ENCODE measurements at places on chromosomes 6 and 20.

DNA sequence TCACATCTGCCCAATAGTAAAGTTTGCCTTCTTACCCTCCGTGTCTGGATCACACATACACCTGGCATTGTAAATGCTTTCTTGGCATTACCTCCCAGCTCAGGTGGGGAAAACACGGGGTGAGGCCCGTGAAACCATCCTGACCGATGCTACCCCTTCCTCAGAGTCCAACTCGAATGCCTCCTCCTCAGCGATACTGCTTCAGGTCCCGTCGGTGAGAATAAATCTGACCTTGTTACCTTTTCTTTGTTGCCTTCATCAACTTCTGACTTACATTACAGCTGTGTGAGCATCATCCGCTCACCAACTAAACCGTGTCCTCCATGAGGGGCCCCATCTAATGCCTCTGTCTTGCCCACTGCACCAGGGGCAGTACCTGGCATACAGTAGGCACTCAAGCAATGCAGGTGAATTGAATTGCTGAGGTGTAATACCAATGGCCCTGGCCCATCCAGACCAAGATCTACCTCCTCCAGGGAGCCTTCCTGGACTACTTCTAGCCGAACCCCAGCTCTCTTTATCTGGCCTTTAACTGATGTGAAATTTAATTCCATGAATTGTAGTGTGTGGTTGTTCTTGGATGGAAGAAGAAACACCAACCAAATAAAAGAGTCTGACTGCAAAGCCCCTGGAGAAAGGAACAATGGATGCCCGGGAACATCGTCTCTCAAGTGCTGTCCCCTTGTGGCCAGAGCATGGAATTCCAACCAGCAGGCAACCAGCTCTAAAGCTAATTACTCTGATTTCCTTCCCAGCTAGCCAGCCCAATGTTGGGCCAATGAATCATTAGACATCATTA lies 141.5 kb downstream of the ANKRD60 start:
- no peak for ATAC-seq

GRCh38 chr6:53282741-53283140 lies 66.0 kb downstream of the ELOVL5 start:
- ATAC-seq, result no peak

GRCh38 chr6:298233-299103 lies 6.2 kb downstream of the DUSP22 start:
- no peak for ATAC-seq

DNA sequence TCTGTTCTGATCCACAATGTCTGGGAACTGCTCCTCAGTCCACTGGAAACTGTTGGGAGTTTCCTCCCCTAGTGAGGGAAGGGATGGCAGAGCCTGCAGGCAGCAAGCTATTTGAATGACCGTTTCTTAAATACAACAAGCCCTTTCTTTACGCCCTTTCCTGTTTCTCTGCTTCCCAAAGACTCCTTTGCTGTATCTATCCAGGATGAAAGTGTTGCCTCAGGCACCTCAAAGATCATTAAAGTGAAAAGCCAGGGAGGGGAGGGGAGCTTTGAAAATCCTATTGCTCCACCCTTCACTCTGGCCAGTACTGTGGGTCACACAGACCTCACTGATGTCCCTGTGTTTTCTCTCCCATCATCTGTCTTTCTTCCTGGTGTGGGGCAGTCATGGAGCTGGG lies 213.1 kb downstream of the RNF144B start:
- ATAC-seq, result no peak

- peak; percentile 29 for ATAC-seq
Observed at GRCh38 chr20:36093025-36093803, 61.3 kb upstream of the EPB41L1 start.

GRCh38 chr6:157120534-157121232 lies 202.6 kb downstream of the TMEM242 start:
- ATAC-seq, result no peak

DNA sequence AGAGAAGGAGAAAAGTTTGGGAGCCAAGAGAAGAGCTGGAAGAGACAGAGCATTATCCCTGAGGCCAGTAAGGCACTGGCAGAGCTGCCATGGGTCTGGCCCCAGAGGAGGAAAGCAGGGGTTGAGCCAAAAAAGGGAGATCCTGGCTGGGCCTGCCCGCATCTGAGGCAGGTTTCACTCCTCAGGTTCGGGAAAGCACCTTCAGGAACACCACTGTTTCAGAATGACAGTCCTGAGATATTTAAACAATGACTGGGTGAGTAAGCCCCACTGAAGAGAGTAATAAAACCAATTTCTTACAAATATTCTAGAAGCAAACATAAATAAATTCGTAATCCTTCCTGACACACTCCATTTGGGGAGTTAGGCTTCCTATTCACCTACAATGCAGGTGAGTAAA lies 152.2 kb downstream of the BACH2 start:
- ATAC-seq, result no peak

GRCh38 chr6:148140772-148141557 lies 201.7 kb upstream of the SASH1 start:
- ATAC-seq, result no peak

DNA sequence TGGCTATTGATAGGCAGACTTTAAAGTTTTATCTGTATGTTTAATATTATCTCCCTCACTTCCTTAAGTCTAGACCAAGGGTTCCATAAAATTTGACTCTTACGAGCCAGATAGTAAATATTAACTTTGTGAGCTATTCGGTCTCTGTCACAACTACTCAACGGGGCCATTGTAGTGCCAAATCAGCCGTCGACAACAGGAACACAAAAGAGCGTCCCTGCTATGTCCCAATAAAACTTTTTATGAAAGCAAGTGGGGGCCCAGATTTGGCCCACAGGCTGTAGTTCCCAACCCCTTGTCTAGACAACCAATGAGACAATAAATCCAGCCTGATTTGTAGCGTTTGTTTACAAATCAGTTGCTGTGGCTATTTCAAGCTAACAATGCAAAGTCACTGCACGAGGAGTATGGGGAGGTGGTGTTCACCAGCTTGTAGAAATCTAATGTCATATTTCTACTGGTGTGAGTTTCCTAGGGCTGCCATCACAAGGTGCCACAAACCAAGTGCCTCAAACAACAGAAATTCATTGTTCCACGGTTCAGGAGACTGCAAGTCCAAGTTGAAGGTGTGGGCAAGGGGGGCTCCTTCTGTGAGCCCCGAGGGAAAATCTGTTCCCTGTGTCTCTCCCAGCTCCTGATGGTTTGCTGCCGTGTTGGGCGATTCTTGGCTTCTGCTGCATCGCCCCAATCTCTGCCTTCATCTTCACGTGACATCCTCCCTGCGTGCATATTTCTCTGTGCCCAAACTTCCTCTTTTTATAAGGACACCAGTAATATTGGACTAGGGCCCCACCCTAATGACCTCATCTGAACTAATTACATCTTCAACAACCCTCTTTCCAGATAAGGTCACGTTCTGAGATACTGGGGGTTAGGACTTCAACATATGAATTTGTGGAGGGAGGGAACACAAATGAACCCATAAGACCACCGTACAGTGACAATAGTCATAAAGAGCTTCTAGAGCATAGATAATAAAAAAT lies 356.0 kb upstream of the JARID2 start:
- no peak for ATAC-seq

GRCh38 chr20:50652702-50653294 lies 38.5 kb downstream of the RIPOR3 start:
- ATAC-seq, result no peak

GRCh38 chr6:53623497-53623896 lies 42.1 kb downstream of the KLHL31 start:
- ATAC-seq, result no peak

GRCh38 chr20:1932971-1933370 lies 37.8 kb downstream of the SIRPA start:
- ATAC-seq, result no peak

- no peak for ATAC-seq
Observed at GRCh38 chr6:44925100-44925739, 402.9 kb upstream of the RUNX2 start.

DNA sequence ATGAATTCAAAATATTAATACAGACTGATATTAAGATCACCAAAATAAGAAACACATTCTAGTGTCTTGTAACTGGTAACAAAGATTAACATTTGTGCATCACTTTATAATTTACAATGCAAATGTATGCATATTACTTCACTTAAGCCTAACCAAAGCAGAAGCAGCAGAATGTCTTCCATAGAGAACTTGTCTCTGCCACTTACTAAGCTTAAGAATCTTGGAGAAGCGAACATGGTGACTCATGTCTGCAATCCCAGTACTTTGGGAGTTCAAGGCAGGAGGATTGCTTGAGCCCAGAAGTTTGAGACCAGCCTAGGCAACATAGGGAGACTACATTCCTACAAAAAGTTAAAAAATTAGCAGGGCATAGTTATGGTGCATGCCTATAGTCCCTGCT lies 18.8 kb downstream of the AK9 start:
- no peak for ATAC-seq

GRCh38 chr20:25041813-25042530 lies 16.0 kb downstream of the ACSS1 start:
- no peak for ATAC-seq

DNA sequence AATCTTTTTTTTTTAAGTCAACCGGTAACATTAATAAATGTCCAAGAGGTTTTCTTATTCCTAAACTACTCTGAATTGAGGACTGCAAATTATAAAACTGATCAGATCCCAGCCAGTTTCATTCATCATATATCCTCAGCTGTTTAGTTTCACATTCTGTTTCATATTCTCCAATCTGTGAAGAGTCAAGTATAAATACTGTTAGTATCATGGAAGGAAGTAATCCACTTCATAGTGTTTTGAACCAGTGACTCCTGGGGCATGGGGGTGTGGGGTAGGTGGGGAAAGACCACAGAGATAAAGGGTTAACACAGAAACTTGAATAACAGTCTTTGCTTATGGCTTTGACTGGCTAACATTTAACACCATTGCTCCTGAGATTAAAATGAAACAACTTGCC lies 69.9 kb downstream of the FYN start:
- ATAC-seq, result no peak

- no peak for ATAC-seq
Observed at GRCh38 chr6:139881236-139881635, 506.8 kb upstream of the CITED2 start.

DNA sequence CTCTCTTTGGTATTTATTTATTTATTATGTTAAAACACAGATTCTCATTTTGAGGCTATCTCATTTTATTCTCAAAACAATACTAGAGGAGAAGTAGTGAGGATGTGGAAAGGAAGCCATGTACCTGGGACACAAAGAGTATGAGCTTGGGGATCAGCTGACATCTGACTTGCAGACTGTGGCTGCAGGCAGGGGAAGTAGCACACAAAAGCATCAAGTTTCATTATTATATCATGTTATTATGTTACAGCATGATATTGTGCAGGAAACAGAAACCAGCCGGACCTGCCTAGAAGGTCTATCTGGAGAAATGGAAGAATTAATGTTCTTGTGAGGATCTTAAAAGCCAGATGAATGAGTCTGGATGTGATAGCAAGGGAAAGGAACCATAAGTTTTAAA lies 248.2 kb downstream of the KHDC1L start:
- no peak for ATAC-seq

- no peak for ATAC-seq
Observed at GRCh38 chr6:82380566-82381185, 17.1 kb downstream of the TPBG start.

- ATAC-seq, result peak; percentile 87
Observed at GRCh38 chr6:139539852-139540251, 165.4 kb upstream of the CITED2 start.

GRCh38 chr6:143005816-143006215 lies 54.9 kb upstream of the AIG1 start:
- ATAC-seq, result no peak

GRCh38 chr6:140009286-140009685 lies 634.8 kb upstream of the CITED2 start:
- ATAC-seq, result no peak

GRCh38 chr6:16548121-16548520 lies 213.1 kb downstream of the ATXN1 start:
- ATAC-seq, result no peak

GRCh38 chr20:10611357-10611756 lies 62.4 kb downstream of the JAG1 start:
- ATAC-seq, result no peak

DNA sequence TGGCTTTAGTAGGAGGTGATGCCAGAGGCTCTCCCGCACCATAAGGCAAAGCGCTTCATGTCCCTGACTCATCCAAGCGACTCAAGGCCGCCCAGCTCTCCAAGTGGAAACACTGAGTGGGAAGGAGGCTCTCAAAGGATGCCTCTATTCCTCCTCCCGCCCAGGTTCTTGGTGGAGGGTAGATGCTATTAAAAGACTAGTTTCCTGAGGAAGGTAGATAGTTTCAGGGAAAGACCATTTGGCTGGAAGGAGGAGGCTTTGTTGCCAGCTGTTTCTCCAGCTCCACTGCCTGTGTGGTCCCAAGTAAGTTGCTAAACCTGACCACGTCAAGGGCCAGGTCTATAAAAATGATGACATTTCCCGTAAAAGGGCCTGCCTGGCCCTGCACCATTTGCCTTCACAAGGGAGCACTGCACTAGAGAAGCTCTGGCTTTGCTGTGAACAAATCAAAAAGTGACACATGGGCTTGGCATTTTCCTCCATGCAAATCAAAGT lies 48.2 kb downstream of the GMDS start:
- peak; percentile 50 for ATAC-seq

DNA sequence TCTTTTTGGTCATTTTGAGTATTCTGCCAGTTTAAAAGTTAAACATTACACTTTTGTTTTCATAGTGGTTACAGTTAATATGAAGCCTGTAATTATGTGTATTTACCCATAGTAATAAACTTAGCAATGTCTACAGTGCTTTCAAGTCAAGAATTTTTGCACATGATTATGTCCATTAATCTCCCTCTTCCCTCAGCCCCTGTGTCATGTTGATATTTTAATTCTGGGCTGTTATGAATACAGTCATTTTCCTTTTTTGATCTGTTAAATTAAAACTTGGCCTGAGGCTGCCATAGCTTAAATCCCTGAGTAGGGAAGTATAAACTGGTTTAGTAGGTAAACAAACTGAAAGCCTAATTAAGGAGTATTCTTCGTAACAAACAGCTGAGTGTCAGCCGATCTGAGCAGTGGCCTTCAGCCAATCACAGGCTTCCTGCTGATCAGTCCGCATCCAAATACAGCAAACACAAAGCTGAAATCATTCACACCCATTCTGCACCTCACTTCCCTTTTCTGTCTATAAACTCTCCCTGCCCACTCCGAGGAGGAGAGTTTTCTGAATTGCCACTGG lies 9.5 kb upstream of the SFT2D1 start:
- ATAC-seq, result no peak

- ATAC-seq, result no peak
Observed at GRCh38 chr6:45738057-45738455, 277.6 kb downstream of the CLIC5 start.

GRCh38 chr6:159169193-159169555 lies at the start of gene FNDC1:
TSS of gene FNDC1 (plus strand) at chr6:159169400. CDS start at chr6:159169597, 197 bp downstream.
- ATAC-seq, result peak; percentile 69

GRCh38 chr20:9294041-9294440 lies 220.3 kb upstream of the LAMP5 start:
- ATAC-seq, result no peak

GRCh38 chr6:68638230-68638900 lies 3.3 kb downstream of the ADGRB3 start:
- ATAC-seq, result no peak

DNA sequence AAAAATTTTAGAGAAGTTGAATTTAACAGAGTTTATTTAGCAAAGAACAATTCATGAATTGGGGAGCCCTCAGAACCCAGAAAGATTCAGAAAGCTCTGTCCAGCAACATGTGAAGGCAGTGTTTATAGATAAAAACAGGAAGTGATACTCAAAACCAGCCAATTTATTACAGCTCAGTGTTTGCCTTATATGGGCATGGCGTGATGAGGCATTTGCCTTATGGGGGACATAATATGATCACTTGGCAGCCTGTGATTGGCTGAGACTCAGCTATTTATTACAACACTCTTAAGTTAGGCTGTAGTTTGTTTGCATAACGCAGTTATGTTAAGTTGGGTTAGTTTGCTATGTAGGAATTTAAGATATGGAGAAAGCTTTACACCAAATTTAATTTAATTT lies 11.5 kb downstream of the HLA-DPA1 start:
- no peak for ATAC-seq
